IMR-90 (cell line): ENCODE measurements at places on chromosomes 7 and 10. TPM values are rescaled to one million over a fixed set of nuclear protein-coding genes. Genes with fewer than 3 reads are reported as not detected.

DNA sequence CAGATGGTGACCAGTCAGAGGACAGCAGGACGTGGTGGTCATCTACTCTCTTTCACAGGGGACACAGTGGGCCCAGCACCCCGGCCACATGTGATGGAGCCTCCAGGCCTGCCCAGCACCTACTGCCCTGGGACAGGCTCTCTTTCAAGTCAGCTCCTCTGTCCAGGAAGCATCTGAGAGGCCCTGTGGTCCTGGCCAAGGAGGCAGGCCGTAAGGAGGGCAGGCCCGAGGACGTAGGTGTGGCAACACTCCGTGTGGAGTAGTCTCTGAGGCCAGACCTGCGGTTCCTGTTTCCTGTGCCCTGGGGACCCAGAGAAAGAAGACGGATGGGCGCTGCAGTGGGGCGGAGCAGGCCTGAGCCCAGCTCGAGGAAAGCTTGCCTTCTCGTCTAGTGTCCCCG, 179.2 kb downstream of the EBF3 start:
- DNase-seq: no peak
- no peaks in the 10 kb centered on the region for H3K27me3 ChIP-seq
- H3K36me3 ChIP-seq: no peaks in the 10 kb centered on the region

- H3K27me3 ChIP-seq: no peaks in the 10 kb centered on the region
- H3K4me1 ChIP-seq: peaks cover 11% of the 10 kb centered on the region
- peak; percentile 85 for DNase-seq
These were observed 76.8 kb downstream of the LANCL2 start for GRCh38 chr7:55441774-55442522.

- H3K36me3 ChIP-seq: no peaks in the 10 kb centered on the region
- no peaks in the 10 kb centered on the region for H3K27me3 ChIP-seq
- H3K4me1 ChIP-seq: peaks cover 8% of the 10 kb centered on the region
- peak; percentile 64 for DNase-seq
- no peak overlapping the region for H3K4me3 ChIP-seq
- H3K27ac ChIP-seq: no peak overlapping the region
These were observed 29.3 kb downstream of the KLF6 start for GRCh38 chr10:3755440-3756359.

GRCh38 chr7:75534727-75535307, 42.7 kb downstream of the SPDYE5 start:
- no peak overlapping the region for H3K4me3 ChIP-seq
- DNase-seq: peak; percentile 85
- H3K27ac ChIP-seq: no peak overlapping the region; the same call in 1 of the 2 replicates
- peaks cover 6% of the 10 kb centered on the region; the same call in 1 of the 2 replicates for H3K27me3 ChIP-seq

DNA sequence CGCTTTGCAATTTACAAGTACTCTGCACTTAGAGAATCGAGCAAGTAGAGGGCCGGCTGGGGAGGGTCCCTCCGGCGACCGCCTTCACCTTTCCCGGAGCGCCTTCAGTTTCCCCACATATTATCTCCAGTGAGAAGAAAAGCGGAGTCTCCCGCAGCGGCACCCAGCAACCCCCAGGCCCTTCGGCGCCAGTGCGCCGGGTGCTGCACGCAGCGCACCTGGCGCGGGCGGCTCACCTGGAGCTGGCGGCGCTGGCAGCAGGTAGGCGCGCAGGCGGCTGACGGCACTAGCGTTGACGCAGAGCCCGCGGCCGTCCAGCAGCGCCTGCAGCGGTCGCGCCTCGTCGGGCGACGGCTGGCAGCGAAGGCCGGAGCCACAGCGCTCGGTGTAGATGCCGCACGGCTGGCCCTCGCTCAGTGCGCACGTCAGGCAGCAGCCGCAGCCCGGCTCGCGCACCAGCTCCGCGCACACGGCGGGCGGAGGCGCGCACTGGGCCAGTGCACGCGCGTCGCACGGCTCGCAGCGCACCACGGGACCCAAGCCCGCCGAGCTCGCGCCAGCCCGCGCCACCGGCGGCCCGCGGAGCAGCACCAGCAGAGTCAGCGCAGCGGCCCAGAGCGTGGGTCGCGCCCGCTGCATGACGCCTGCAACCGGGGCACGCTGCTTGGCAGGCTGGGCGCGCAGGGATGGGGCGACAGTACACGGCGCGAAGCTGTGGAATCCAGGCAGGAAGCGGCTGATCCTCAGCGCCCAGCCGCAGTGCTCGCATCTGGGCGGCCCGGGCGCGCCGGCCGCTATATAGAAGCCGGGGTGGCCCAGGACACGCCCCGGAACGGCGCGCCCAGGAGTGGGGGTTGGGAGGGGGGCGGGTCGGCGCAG, at the start of gene IGFBP3:
Gene IGFBP3, minus strand, starts transcription at position 771 of the 879 bp plus-strand sequence. Its CDS starts 132 bp downstream, at position 639.
- DNase-seq: peak; percentile 69
- no peaks in the 10 kb centered on the region for H3K27me3 ChIP-seq
- H3K4me1 ChIP-seq: peaks cover 17% of the 10 kb centered on the region
- peak within 1 kb of the TSS; percentile 47; the same call in 1 of the 2 replicates for H3K27ac ChIP-seq
- H3K36me3 ChIP-seq: peaks cover 10% of the 10 kb centered on the region

- no peaks in the 10 kb centered on the region for H3K36me3 ChIP-seq
- H3K27me3 ChIP-seq: peaks cover 21% of the 10 kb centered on the region
- no peak overlapping the region for H3K27ac ChIP-seq
- no peak for DNase-seq
- peaks cover 6% of the 10 kb centered on the region for H3K4me1 ChIP-seq
These were observed 57.8 kb downstream of the LGI1 start for GRCh38 chr10:93815304-93816096.

GRCh38 chr7:65962033-65962432, 20.0 kb downstream of the GUSB start:
- H3K27ac ChIP-seq: no peak overlapping the region
- H3K4me3 ChIP-seq: no peak overlapping the region
- no peaks in the 10 kb centered on the region for H3K4me1 ChIP-seq
- H3K36me3 ChIP-seq: peaks cover 40% of the 10 kb centered on the region

DNA sequence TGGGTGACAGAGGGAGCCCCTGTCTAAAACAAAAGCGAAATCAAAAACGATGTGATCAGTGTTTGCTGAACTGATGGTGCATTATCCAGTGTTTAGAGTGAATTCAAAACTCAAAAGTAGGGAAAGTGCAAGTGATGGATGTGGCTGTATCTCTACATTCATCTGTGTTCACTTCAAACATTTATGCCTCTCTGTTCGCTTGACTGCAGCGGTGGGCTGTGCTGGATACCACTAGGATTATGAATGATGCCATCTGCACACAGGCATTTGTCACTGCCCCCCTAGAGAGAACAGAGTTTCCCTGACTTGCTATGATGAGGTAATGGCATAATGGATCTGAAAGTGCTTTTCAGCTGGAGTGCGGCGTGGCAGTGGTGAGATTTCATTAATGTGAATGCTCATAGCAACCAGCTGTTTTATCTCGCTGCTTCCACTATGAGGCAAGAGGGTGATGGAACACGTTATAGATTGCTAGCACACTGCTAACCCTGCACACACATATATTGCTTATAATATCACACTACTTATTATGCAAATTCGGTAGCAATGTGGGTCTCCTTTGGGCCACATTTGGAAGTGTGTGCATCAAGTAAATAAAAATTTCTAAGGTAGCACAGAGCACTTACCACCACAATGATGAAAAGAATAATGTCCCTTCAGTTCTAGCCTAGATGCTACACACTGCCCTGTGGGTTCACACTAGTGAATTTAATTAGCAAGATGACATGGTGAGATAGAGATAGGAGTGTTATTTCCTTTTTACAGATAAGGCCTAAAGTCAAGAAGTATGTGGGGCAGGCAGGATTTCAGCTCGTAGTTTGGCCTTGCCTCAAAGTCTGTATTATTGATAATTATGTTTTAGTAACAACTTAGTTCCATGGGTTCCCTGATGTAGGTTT, 164.7 kb downstream of the CAMK1D start:
- H3K4me3 ChIP-seq: no peak overlapping the region
- no peaks in the 10 kb centered on the region for H3K36me3 ChIP-seq
- no peaks in the 10 kb centered on the region for H3K4me1 ChIP-seq
- peak; percentile 38 for DNase-seq
- no peaks in the 10 kb centered on the region for H3K27me3 ChIP-seq

DNA sequence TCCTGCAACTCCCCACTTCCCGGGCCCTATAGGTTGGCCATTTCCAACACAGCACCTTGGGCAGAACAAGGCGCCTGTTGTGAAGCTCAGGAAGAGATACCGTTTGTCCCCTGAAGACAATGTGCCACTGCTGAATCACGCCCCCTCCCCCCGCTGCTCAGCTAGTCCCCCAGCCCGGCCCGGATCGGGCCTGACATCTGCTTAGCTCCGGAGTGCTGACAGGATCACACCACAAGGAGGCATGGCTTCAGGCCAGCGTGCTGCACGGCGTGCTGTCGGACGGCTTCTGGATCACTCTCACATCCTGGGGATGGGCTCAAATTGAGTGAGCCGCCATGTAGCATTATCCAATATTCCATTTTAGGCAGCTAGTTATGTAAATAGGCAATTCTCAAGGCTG, 62.1 kb upstream of the EFCAB10 start:
- no peak for DNase-seq
- no peak overlapping the region for H3K4me3 ChIP-seq
- H3K36me3 ChIP-seq: peaks cover 17% of the 10 kb centered on the region; the same call in 1 of the 2 replicates
- H3K27me3 ChIP-seq: no peaks in the 10 kb centered on the region

DNA sequence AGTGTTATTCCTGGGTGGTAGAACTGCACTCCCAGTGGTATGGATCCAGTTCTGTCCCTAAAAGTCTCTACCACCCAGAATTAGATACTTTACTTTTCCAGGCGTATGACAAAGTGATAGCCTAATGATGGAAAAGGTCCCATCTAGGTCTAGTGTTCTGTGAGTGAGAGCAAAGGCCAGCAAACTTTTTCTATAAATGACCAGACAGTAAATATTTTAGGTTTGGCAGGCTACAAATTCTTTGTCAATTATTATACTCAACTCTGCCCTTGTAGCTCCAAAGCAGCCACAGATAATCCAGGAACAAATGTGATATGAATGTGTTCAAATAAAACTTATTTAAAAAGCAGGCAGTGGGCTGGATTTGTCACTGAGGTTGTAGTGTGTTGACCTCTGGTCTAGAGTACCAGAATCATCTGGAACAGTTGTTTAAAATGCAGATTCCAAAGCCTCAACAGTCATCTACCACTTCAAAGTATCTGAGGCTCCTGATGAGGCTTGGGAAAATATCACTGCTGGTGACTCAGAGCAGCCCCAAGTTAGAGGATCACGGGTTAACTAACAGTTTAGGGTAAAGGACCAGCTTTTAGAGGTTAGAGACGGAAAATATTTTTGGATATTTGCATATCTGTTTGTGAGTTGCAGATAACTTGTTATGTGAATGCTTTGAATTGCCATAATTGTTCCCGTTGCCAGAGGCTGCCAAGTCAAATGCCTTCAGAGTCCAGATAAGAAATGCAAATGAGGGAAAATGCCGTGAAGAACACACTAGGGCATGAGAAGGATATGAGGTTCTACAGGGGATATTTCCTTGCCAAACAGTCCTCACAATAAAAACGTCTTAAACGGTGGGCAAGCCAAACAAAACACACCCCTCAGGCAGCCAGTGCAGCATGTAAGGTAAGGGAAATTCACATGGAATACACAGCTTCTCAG, 19.4 kb downstream of the NRAP start:
- H3K4me1 ChIP-seq: 0 out of 2 replicates have a peak, but pooled peaks cover 3% of the 10 kb centered on the region
- no peak overlapping the region for H3K4me3 ChIP-seq
- no peak overlapping the region for H3K27ac ChIP-seq
- H3K27me3 ChIP-seq: peaks cover 32% of the 10 kb centered on the region

DNA sequence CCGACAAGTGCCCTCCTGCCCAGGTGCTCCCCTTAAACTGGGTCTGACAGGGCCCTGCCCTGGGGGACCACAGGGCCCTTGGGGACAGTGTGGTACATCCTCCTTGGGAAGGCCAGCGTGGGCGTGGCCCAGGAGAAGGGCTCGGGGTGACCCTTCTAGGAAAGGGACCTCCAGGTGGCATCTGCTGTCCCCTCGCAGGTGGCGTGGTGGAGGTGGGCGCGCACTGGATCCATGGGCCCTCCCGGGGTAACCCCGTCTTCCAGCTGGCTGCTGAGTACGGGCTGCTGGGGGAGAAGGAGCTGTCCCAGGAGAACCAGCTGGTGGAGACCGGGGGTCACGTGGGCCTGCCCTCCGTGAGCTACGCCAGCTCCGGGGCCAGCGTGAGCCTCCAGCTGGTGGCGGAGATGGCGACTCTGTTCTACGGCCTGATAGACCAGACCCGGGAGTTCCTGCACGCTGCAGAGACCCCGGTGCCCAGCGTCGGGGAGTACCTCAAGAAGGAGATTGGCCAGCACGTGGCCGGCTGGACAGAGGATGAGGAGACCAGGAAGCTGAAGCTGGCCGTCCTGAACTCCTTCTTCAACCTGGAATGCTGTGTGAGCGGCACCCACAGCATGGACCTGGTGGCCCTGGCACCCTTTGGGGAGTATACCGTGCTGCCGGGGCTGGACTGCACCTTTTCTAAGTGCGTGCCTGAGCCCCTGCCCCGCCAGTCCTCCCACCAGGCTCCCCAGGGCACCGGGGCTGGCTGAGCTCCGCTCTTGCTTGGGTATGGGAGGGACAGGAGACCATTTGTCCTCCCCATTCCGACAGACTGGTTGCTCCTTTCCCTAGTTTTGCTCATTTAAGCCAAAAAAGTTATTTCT, 972 bp downstream of the PAOX start:
- peaks cover 5% of the 10 kb centered on the region for H3K36me3 ChIP-seq
- H3K4me1 ChIP-seq: peaks cover 5% of the 10 kb centered on the region

DNA sequence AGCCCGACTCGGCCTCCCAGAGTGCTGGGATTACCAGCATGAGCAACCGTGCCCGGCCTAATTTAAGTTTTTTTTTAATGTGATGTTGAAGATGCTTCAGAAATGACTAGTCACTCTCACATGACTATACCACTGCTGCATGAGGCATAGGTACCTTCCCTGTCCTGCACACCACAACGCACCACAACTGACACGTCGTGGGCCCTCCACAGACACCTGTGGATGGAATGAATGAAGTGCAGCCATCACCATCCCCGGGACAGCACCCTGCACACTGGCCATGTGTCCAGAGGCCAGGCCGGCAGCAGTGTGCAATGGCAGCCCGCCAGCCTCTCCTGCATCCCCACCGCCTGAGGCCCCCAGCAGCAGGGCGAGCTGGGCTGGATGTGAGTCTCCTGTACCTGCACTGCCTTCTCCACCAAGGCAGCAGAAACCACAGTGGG, 55.1 kb downstream of the VOPP1 start:
- H3K36me3 ChIP-seq: peaks cover 41% of the 10 kb centered on the region
- H3K27me3 ChIP-seq: no peaks in the 10 kb centered on the region
- no peaks in the 10 kb centered on the region for H3K4me1 ChIP-seq
- H3K4me3 ChIP-seq: no peak overlapping the region
- H3K27ac ChIP-seq: no peak overlapping the region

DNA sequence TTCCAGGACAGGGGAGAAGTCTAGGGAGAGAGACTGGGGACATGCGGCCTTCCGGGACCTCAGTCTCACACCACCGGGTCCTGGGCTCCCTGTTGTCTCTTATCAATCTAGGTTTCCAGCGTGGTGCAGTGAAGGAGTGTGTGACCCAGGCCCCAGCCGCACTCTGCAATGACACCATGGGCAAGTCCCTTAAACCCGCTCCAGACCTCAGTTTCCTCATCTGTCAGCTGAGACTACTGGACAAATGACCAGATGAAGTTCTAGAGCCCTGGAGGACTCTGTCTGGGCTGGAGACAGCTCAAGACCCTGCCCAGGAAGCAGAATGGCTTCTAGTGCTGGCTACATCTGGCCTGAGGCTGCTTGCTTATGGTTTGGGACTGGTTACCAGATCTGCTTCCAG, 20.1 kb upstream of the EIF5AL1 start:
- no peaks in the 10 kb centered on the region for H3K36me3 ChIP-seq
- peaks cover 26% of the 10 kb centered on the region for H3K4me1 ChIP-seq
- H3K27me3 ChIP-seq: peaks cover 17% of the 10 kb centered on the region
- no peak overlapping the region for H3K4me3 ChIP-seq

- peaks cover 15% of the 10 kb centered on the region for H3K27me3 ChIP-seq
- no peaks in the 10 kb centered on the region for H3K36me3 ChIP-seq
- no peak overlapping the region for H3K27ac ChIP-seq
- peak; percentile 67 for DNase-seq
These were observed 15.4 kb downstream of the GPNMB start for GRCh38 chr7:23261843-23262452.

The VIPR2 gene
- polyA plus RNA-seq: not detected in 2 replicates

The C10orf95 gene
- polyA plus RNA-seq: not detected in 2 replicates
